ENCODE measurements at places on chromosomes 1 and 21. TPM values are rescaled to one million over a fixed set of nuclear protein-coding genes. Genes with fewer than 3 reads are reported as not detected.

DNA sequence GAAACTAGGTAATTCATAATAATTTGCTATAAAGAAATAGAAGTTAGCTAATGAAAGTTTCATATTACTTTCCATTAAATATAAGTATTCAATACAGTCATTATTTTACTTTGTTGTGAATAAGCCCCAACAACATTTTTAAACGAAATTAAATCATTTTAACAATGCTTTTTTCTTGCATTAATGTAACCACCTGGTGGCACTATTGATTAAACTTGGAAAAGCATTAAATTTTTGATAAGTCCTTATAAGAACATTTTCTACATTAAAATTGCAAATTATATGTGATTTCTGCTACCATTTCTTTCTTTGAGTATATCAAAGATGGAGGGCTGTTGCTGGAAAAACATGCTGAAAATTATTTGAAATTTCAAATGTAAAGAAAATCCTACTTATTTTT lies 918.8 kb upstream of the TMPRSS15 start:
- DNase-seq = no peak

- no peak for DNase-seq
These were observed 140.6 kb downstream of the SYT2 start for GRCh38 chr1:202569393-202570322.

DNA sequence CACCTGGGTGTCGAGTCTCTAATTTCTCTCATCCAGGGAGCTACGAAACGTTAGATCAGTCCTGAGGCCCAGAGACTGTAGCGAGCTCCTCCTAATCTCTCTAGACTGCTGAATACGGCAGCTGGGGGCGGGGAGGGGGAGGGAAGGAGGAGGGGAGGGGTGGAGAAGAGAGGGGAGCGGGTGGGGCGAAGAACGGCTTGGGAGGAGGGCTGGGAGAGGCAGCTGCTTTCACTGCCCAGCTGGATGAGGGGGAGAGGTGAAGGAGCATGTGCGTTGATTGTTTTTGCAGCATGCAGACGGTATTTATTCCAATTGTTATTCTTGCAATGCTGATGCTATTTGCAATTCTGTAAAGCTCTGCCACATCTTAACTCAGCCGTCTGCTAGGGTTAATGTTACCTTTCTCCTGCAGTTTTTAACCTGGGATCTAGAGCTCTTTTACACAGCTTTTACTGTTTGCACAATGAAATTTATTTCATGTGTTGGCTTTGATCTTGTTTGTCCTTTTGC lies 790 bp downstream of the DNAJC6 start:
- no peak for DNase-seq

DNA sequence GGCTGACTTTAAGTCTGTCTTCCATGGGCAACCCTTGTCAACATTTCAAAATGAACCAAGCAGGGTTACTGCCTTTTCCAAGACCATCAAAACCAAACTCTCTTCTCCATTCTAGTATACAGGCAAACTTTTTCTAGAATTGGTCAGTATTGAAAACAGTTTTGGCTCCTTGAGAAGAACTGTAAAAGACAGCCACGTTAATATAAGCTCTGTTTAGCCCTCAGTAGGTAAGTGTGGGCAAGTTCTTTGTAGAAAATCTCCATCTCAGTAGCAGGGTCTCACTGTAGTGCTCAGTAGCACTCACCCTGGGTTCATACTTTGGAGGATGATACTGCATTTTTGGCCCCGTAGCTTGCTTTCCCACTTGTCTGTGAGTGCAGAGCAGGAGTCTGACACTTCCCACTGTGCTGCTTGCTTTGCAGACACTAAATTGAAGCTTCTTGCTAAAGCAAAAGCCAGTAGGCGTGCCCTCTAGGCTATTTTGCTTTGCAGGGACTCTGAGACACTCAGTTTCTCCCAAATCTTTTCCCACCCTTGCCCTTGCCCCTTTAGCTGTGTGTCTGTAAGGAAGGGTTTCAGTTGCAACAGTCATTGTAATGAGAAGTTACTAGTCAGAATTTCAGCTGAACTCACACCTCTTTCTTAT lies 34.3 kb upstream of the CACYBP start:
- no peak for DNase-seq

DNA sequence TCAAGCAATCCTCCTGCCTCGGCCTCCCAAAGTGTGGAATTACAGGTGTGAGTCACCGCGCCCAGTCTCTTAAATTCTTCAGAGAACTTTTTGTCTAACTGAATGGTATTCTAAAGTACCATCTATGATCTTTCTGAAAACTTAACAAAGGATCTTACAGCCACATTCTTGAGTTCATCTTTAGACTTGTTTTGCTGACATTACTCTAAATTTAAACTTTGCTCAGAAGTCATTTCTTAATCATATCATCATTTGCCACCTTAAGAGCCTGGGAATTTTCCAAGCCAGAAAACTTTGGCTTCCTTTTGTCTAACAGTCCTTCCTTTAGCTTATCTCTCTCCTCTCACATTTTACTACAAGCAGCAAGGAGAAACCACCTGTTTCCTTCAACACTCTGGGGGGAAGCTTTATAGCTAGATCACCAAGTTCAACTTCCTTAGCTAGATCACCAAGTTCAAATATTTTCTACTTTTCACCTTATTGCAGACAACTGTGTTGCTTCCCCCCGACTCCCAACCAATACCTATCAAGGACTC lies 5.4 kb upstream of the ZBTB8A start:
- no peak for DNase-seq

GRCh38 chr1:220819467-220820026 lies 32.8 kb downstream of the MTARC1 start:
- no peak for DNase-seq

DNA sequence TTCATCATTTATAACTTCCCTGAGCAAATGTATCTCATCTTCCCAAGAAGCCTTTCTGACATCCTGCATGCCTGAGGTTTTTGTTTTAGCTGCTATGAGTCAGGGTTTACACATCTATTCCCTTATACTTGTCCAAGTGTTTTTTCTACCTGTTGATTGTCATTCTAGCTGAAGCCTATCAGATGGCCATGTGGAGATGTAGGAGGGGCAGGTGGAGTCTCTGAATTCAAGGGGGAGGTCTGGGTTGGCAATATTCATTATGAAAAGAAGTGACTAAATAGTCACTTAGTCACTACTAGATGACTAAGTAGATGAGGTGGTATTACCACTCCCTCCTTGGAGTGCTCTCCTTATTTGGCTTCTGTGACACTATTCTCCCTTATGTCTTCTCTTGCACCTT lies 52.4 kb downstream of the XCL1 start:
- DNase-seq = peak; percentile 98

DNA sequence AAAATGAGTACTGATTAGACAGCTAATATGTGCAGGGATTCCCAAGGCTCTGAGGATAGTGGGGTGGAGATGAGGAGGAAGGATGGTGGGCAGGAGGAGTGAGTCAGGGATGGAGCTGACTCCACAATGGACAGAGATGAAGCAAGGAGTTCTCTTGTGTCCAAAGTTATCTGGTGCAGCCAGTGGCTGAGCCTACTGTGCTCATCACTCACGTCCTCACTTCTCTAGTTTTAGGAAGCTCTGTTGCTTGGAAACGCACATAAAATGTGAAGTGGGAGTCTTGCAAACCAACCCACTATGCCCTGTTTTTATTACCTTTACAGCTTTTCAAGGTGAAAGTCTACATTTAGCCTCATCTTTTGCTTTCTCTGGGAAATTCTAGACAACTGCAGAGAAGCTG lies 36.5 kb upstream of the SAMD13 start:
- no peak for DNase-seq

- no peak for DNase-seq
These were observed 45.7 kb upstream of the ETV3 start for GRCh38 chr1:157183870-157184269.

GRCh38 chr1:232221802-232222499 lies 408.0 kb downstream of the SIPA1L2 start:
- DNase-seq = peak; percentile 60

GRCh38 chr1:244980605-244981004 lies 116.3 kb upstream of the HNRNPU start:
- no peak for DNase-seq

GRCh38 chr1:77929806-77930205 lies 41.4 kb downstream of the NEXN start:
- no peak for DNase-seq

GRCh38 chr1:224922404-224923164 lies 6.9 kb upstream of the DNAH14 start:
- peak; percentile 44 for DNase-seq

GRCh38 chr1:195241066-195241465 lies 1367.2 kb downstream of the KCNT2 start:
- DNase-seq = no peak

DNA sequence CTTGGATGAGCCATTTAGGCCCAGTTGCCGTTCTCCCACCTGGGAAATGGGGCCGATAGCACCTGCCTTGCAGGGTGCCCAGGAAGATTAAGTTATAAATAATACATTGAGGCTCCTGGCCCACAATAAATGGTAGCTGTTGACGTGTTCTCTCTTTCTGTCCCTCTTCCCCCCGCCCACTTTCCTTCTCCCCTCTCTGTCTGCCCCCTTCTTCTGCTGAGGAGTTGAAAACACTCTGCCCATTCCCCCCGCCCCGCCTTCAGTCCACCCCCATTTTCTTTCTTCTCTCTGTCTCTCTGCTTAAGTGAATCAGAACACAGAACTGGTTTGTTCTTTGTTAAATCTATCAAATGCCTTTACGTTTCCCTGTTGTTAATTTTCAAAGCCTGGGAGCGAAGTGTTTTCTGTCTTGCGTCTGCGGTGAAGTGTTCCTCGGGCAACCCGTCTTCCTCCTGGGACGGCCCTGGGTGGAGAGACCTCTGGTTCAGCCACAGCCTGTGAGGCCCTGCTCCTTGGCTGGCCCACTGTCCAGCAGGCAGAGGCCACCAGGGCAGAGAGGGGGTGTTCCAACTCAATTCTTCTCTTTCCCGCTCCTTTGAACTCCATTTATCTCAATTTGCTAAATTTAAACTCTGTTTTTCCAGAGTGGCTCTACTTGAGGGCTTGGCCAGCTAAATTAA lies 29.3 kb upstream of the SELENON start:
- no peak for DNase-seq

DNA sequence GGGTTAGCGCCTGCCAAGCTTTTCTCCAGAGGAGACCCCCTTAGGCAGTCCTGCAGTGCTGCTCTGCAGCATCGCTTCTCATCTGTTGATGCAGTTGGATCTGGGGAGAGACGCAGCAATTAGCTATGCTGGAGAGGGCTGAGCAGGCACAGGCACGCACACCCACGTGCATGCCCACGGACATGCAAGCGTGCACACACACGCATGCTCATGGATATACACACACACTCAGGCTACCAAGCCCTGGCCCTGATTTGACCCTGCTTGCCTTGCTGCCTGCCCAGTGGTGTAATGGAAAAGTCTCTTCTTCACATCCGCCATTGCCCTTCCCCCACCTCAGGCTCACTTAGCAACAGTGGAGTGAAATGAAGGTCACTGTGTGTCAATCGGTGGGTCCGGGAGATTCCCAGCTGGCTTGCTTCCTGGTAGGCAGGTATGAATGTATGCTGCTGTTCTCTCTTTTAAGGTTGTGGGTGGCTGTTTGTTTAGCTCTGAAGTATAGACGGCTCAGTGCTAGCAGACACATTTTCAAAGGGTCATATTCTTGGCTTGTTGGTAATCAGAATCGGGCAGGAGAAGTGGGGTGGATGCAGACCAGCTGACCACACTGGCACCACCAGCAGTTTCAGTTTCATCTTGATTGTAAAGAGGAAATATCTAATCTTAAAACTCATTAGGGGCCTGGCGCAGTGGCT lies 9.5 kb downstream of the ATP1B1 start:
- peak; percentile 69 for DNase-seq

- DNase-seq = no peak
These were observed 50.5 kb downstream of the DNAJC6 start for GRCh38 chr1:65359888-65360287.

DNA sequence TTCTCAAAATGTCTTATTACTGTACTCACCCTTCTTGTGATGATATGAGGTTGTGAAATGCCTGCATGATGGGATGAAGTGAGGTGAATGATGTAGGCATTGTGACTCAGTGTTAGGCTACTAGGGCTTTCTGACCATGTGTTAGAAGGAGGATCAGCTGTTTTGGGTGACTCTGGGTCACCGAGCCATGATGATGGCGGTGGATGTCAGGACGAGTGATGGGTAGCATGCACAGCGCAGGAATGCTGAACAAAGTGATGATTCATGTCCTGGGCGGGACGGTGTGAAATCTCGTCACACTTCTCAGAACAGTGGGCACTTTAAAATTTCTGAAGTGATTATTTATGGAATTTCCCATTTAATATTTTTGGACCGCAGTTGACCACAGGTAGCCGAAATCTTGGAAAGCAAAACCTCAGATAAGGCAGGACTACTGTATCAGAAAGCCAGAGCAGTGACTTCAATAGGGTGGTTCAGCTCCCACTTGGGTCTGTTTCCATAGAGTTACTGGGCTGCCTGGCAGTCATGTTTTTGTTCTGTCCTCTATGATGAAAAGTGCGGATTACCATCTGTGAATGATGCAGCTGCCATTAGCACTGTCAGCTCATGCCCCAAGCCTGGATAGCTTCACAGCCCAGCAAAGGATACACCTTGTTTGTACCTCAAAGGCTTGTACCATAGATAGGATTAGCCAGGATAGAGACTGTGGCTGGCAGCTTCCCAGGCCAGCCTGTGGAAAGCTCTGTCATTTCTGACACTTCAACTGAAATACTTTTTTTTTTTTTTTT lies 26.6 kb downstream of the IL6R start:
- peak; percentile 100 for DNase-seq

DNA sequence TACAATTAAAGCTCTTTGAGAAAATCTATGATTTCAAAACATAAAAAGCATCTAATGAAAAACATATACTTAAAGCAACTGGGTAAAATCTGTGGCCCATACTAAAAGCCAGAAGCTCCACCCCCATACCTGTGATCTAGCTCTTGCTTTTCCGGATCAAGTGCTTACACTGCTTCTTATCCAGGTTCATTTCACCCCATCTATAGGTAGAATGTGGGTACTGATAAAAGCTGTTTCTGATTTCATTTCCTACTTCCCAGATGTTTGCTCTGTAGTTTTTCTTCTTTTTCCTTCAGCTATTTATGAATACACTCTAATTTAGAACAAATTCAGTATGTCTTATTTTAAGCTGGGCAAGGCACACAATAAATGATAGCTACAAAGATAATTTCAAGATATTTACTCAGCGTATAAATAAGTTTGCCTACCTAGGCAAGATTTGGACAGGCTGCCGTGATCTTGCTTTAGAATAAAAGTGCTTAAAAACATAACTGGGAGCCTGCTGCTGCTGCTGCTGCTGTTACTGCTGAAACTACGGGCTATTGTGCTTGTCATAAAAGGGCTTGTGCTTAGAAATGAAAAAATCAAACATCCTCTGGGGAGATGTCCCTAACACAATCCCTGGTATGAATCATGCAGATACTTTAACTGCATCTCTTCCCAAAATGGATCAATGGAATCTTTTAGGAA lies 2.1 kb downstream of the SIPA1L2 start:
- peak; percentile 66 for DNase-seq

- peak; percentile 34 for DNase-seq
These were observed 28.8 kb downstream of the TAF5L start for GRCh38 chr1:229596925-229597699.

The TRIM67 gene
- 0.05 TPM for total RNA-seq

The PPM1J gene
- total RNA-seq = 0.53 TPM

The CD1E gene
- not detected for total RNA-seq

The MPZ gene
- total RNA-seq = 4.8 TPM

The C8A gene
- not detected for total RNA-seq

The SYT11 gene
- total RNA-seq = 63.9 TPM
